Astrocyte (in vitro differentiated cells and primary cell): ENCODE measurements at places on chromosomes 16 and 17.

DNA sequence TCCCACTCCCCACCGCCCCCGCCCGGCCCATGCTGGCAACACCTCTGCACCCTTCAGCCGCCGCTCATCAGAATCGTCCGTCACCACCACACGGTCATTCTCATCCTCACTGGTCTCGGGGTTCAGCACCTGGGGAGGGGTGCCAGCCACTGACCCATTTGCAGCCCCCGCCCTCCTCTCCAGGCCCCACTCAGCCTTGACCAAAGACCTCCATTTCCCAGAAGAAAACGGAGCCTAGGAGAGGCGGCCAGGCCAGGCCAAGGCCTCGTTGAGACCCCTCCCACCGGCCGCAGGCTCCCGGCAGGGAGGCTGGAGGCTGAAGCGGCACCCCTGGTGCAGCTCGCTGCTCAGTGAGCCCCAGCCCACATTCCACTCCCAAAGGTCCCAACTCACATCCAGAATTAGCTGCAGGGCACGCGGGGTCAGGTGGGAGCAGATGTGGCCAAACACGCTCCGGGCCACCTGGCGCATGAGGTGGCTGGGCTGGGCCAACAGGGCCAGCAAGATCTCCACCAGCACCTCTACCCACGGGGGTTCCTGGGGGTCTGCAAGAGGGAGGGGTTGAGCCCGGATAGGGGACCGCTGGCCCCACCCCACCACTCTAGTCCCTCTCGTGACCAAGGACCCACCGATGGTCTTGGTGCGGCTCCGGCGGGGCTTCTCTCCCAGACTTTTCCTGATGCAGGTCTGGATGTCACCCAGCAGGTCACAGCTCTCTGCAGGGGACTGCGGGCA is 9.8 kb downstream of the MYBBP1A start:
- no peak for DNase-seq

DNA sequence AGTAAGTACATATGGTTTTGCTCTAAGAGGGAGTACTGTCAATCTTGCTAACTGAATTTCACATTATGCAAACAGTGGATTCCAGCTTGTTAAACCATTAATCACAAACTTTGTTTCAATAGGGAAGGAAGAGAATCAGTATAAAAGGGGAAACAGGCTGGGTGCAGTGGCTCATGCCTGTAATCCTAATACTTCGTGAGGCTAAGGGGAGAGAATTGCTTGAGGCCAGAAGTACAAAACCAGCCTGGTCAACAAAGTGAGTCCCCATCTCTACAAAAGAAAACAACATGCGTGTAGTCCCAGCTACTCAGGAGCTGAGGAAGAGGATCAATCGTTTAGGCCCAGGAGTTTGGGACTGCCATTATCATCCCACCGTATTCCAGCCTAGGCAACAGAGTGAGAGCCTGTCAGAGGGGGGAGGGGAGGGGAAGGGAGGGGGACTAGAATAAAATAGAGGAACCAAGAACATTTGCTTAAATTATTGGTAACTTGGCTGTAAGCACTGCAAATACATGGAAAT is 65.7 kb downstream of the FBXL20 start:
- DNase-seq, result peak; percentile 4

GRCh38 chr16:10093576-10093975 is 88.7 kb downstream of the GRIN2A start:
- DNase-seq, result no peak

DNA sequence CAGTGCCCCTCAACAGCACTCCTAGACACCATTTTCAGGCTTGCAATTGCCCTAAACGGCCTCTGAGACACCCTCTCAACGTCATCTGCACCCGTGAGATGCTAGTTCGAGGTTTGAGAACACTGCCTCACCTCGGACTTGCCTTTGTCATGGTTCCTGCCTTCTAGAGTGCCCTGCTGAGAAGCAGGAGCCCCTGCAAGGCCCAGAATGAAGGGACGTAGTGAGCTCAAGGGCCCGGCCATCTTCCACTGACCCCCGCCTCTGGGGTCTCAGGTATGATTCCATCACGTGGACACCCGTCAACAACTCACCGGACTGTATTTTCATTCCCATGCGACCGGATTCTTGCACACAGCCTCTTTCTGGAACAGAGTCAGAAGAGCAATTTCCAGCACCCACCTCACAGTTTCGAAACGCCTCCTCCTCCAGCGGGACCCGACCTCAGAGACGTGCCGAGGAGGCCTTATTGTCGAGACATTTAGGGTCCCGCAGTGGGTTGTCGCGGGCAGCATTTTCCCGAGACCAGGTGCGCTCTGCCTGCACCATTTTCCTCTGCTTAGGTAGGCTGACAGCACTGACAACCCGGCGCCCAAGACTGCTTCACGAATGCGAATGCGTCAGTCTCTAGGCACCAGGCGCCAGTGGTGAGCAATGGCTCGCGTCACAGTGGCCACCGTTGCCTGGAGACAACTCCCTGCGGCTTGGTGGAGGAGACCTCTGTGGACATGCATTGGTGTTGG is 999.9 kb downstream of the KCNJ18 start:
- DNase-seq, result no peak

- DNase-seq, result peak; percentile 37
Observed at GRCh38 chr17:42779936-42780850, at the start of gene WNK4. Gene WNK4, plus strand, starts transcription at chr17:42780610. Its CDS starts 89 bp downstream, at chr17:42780699.
